ENCODE measurements at places on chromosomes 1 and 21.

- no peak overlapping the region for H3K27ac ChIP-seq
- H3K4me1 ChIP-seq: peaks cover 32% of the 10 kb centered on the region
- no peak overlapping the region for H3K4me3 ChIP-seq
- DNase-seq: no peak
- H3K36me3 ChIP-seq: no peaks in the 10 kb centered on the region
Measured at GRCh38 chr1:67732750-67733151, 47.8 kb downstream of the GADD45A start.

- H3K36me3 ChIP-seq: no peaks in the 10 kb centered on the region
- H3K27ac ChIP-seq: no peak overlapping the region
- no peaks in the 10 kb centered on the region for H3K27me3 ChIP-seq
Measured at GRCh38 chr1:110916669-110917306, 43.8 kb downstream of the CD53 start.

DNA sequence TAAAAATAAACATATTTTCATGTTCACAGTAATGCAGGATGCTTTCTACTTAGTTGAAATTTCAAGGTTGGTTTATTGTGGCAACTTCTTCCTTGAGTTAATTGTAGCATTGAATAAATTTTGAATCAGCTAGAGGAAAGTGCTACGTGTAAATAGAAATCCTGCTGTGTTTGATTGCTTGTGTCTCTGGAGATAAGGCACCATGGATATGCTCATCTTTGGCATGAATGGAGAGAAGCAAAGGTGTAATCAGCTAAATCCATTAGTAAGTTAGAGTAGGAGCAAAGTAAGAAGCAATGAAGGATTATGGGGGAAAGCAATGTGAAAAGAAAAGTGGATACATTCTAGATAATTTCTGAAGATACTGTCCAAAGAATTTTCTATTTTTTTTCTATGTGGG, 331.1 kb downstream of the PTPRC start:
- no peak overlapping the region for H3K27ac ChIP-seq
- H3K4me1 ChIP-seq: no peaks in the 10 kb centered on the region
- no peaks in the 10 kb centered on the region for H3K36me3 ChIP-seq
- DNase-seq: no peak
- H3K27me3 ChIP-seq: no peaks in the 10 kb centered on the region

DNA sequence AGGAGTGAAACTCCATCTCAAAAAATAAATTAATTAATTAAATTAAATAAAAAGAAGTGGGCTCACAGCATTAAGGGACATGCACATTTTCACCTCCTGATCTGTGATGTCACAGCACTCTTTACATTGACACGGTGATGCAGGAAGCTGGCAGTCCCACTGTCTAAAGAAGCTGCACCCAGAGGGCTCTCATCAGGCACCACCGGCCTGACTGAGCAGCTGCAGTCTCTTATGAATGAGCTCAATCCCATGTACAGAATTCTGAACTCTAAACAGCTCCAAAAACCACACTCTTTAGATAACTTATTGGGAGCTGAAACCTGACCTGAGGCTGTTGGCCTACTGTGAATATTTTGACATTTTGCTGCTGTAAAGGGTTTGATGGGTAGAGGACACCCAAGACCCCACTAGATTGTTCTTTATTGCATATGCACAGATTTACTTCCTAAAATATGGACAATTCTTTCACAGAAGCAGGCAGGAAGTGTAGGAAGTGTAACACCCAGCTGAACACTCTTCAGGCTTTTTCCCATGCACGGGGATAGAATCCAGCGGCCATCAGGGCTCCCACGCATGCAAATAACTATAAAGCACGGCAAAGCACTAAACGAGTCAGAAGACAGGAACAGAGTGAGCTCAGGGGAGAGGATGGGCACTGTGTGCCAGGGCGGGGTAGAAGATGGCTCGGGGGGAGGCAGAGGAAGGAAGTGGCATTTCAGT, 46.2 kb downstream of the L1TD1 start:
- H3K27ac ChIP-seq: no peak overlapping the region
- no peaks in the 10 kb centered on the region for H3K36me3 ChIP-seq
- no peak overlapping the region for H3K4me3 ChIP-seq
- no peaks in the 10 kb centered on the region for H3K27me3 ChIP-seq
- no peak for DNase-seq

GRCh38 chr1:31133368-31133767, 67.9 kb upstream of the PUM1 start:
- no peaks in the 10 kb centered on the region for H3K4me1 ChIP-seq
- no peak for DNase-seq
- H3K27me3 ChIP-seq: no peaks in the 10 kb centered on the region
- H3K27ac ChIP-seq: no peak overlapping the region
- H3K4me3 ChIP-seq: no peak overlapping the region
- H3K36me3 ChIP-seq: no peaks in the 10 kb centered on the region

DNA sequence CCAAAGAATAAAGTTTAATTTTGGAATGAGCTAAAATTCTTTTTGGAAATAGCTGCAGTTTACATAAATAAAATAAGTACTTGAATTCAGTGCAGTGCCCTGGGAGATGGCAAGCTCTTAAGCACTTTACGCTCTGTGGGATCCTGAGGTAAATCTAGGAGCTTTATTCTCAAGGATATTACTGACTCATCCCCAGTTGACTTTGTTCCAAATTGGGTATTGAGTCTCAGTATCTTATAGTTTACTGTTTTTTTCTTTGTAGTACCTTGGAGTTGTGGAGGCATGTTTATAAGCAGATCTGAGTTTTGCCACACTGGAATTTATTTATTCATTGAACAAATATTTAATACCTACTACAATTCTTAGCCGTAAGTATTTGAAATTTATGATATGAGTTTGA, 27.4 kb upstream of the HRNR start:
- H3K4me3 ChIP-seq: no peak overlapping the region
- no peaks in the 10 kb centered on the region for H3K27me3 ChIP-seq
- H3K36me3 ChIP-seq: no peaks in the 10 kb centered on the region

DNA sequence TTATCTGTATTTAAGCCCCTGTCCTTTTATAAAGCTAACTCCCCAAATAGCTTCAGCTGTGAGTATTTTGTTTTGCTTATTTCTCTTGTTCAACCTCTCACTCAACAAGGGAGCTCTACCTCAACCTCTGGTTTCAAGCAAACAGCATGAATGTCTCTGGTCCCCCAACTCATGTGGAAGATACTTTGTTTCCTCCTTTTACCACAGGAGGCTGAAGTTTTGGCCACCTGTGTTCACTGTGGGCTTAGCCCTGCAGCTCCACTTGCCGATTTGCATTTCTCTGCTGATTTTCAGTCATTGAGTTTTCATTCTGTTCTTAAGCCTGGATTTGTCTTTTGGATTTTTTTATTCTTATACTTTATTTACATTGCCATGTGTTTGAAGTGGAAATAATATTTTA, 613.1 kb downstream of the USP25 start:
- H3K36me3 ChIP-seq: no peaks in the 10 kb centered on the region
- no peak overlapping the region for H3K27ac ChIP-seq
- no peak for DNase-seq
- H3K27me3 ChIP-seq: no peaks in the 10 kb centered on the region
- no peak overlapping the region for H3K4me3 ChIP-seq

GRCh38 chr1:173148971-173149370, 58.2 kb downstream of the TNFSF4 start:
- DNase-seq: no peak
- H3K4me3 ChIP-seq: no peak overlapping the region
- H3K4me1 ChIP-seq: no peaks in the 10 kb centered on the region
- no peak overlapping the region for H3K27ac ChIP-seq

DNA sequence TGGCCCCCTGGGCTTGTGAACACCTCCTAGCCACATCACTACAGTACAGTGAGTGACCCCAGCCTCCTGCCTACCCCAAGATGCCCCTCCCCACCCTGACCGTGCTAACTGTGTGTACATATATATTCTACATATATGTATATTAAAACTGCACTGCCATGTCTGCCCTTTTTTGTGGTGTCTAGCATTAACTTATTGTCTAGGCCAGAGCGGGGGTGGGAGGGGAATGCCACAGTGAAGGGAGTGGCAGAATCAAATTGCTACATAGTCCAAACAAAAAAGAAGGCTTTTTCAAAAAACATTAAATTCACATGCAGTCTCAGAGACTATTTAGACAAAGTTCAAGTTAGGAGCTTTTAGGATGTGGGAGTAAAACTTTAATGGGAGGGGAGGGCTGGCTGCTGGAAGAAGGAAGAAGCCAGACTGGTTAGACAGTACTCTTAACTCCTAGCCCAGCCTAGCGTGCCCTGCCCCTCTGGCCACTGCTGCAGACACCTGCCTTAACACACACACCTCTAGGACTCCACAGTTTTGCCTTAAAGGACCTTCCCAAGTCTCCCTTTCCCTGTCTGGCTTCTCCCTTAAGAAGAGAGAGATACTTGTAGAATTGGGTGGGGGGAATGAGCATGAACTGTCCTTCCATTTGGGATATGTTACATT, 9.4 kb downstream of the PEA15 start:
- H3K27me3 ChIP-seq: no peaks in the 10 kb centered on the region
- peaks cover 29% of the 10 kb centered on the region for H3K4me1 ChIP-seq
- no peak overlapping the region for H3K27ac ChIP-seq
- peaks cover 92% of the 10 kb centered on the region for H3K36me3 ChIP-seq
- no peak for DNase-seq

DNA sequence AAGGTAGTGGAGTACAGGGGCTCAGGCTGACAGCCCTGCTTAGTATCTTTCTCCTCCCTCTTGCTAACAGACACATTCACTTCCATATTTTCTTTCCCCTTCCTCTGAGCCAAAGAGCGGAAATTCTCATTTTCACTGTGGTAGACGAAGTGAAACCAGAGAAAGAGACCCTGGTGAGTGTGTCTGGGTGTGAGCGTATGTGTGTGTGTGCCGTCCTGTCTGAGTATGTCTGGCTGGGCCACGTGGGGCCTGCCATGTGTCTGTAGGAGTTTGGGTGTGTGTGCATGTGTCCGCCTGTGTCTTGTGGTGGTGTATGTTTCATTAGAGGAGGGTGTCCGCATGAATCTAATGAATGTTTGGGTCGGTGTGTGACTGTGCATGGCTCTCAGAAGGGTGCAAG, 1.7 kb downstream of the COL8A2 start:
- H3K4me1 ChIP-seq: peaks cover 22% of the 10 kb centered on the region
- peak overlapping the region; percentile 0 for H3K4me3 ChIP-seq
- H3K27me3 ChIP-seq: peaks cover 17% of the 10 kb centered on the region
- DNase-seq: peak; percentile 77
- H3K27ac ChIP-seq: peak overlapping the region; percentile 2
- no peaks in the 10 kb centered on the region for H3K36me3 ChIP-seq

DNA sequence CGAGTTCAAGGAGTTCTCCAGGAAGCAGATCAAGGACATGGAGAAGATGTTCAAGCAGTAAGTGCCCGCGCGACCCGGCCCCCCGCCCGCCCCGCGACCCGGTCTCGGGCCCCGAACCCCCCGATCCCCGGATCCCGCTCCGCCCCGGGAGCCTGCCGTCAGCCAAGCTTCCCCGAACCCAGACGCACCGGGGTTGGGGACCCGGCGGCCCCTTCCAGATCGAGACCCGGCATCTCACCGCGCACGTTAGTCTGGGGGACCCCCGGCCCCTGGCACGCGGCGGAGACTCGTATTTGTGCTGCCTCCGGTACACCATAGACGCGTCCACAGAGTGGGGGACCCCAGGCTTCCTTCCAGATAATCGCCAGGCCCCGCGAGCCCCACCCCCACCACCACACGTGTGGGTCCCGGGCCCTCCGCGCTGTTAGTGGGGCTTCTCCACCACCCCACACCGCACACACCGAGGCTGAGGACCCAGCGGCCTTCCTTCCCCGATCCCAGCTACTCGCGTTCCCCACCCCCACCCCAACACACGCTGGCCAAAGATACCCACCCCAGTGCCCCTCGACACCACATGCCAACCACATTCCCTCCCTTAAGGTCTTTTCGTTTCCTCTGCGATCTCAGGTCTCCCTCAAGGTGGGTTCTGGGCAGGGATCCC, 665 bp downstream of the EFHD2 start:
- H3K4me3 ChIP-seq: peak overlapping the region; percentile 86
- no peaks in the 10 kb centered on the region for H3K27me3 ChIP-seq
- peaks cover 41% of the 10 kb centered on the region for H3K4me1 ChIP-seq
- no peak for DNase-seq

- H3K4me1 ChIP-seq: peaks cover 5% of the 10 kb centered on the region
- H3K27me3 ChIP-seq: no peaks in the 10 kb centered on the region
- H3K4me3 ChIP-seq: no peak overlapping the region
- H3K27ac ChIP-seq: no peak overlapping the region
Measured at GRCh38 chr1:193562121-193562520, 375.7 kb upstream of the B3GALT2 start.

- H3K4me1 ChIP-seq: peaks cover 27% of the 10 kb centered on the region
- H3K27ac ChIP-seq: no peak overlapping the region
- H3K4me3 ChIP-seq: peak overlapping the region; percentile 79
- no peaks in the 10 kb centered on the region for H3K36me3 ChIP-seq
- DNase-seq: no peak
- no peaks in the 10 kb centered on the region for H3K27me3 ChIP-seq
Measured at GRCh38 chr1:168135116-168135920, 1.4 kb downstream of the GPR161 start.

DNA sequence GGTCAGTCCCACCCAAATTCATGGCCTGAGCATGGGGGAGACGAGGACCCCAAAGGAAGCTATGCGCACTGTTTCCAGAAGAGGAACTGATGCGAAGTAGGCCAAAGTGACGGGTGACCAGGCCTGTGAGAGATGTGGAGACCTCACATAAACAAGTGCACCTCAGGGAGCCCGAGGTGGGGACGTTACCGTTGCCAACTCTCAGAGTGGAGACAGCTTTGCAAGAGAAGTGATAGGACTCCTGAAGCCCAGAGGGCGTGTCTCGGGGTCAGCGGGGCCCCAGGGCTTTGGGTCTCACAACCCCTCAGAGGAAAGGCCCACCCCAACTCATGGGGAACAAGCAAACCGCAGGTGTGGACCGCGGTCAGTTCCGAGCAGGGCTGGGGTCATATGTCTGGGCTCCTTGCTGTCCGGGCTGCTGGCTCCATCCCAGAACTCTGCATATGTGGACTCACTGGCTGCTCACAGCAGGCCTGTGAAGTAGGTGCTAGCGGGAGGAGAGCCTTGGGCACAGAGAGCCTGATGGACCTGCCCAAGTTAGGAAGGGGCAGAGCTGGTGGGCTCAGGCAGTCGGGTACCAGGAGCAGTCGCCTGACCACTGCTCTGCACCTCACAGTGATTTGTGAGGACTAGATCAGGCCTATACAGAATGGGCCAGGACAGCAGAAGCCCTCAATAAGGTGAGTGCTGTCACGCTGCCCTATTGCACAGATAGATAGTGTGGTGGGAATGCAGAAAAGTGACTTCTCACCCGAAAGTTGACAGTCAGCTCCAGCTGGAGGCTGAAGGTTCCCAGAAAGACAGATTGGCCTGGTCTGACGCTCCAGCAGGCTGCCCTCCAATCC, 26.2 kb downstream of the STUM start:
- no peak overlapping the region for H3K27ac ChIP-seq
- H3K4me3 ChIP-seq: no peak overlapping the region
- no peaks in the 10 kb centered on the region for H3K27me3 ChIP-seq
